ENCODE measurements at places on chromosomes 16 and 17.

DNA sequence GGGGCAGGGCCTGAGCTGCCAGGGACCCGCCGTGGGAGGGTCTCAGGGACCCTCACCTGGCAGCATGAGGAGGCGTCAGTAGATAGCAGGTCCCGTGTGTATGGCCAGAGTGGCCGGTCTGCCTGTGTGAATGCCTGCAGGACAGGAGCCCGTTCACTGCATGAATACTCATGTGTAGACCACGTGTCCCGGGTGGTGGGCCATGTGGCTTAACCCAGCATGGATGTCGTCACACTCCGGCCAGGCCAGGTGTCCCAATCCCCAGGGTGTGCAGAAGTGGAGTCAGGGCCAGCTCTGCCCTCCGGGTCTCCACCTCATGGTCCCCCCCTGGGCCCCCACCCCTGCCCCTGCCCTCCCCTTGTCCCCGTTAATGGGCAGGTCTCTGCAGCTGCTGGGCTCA, 53.7 kb downstream of the BAHCC1 start:
- no peak for DNase-seq

- no peak for DNase-seq
These were observed 23.5 kb upstream of the RPL13 start for GRCh38 chr16:89536886-89537548.

- DNase-seq = no peak
These were observed 2.0 kb downstream of the MARF1 start for GRCh38 chr16:15640966-15641365.

- no peak for DNase-seq
These were observed 78.7 kb upstream of the GPRC5B start for GRCh38 chr16:19963301-19963700.

- DNase-seq = no peak
These were observed 13.3 kb upstream of the PAFAH1B1 start for GRCh38 chr17:2580151-2580550.

GRCh38 chr17:14332331-14332730, 31.4 kb downstream of the HS3ST3B1 start:
- DNase-seq = no peak

- DNase-seq = no peak
These were observed 259.2 kb downstream of the CBLN1 start for GRCh38 chr16:49022351-49022963.

GRCh38 chr16:5072334-5073278, 963 bp downstream of the ALG1 start:
- DNase-seq = no peak

DNA sequence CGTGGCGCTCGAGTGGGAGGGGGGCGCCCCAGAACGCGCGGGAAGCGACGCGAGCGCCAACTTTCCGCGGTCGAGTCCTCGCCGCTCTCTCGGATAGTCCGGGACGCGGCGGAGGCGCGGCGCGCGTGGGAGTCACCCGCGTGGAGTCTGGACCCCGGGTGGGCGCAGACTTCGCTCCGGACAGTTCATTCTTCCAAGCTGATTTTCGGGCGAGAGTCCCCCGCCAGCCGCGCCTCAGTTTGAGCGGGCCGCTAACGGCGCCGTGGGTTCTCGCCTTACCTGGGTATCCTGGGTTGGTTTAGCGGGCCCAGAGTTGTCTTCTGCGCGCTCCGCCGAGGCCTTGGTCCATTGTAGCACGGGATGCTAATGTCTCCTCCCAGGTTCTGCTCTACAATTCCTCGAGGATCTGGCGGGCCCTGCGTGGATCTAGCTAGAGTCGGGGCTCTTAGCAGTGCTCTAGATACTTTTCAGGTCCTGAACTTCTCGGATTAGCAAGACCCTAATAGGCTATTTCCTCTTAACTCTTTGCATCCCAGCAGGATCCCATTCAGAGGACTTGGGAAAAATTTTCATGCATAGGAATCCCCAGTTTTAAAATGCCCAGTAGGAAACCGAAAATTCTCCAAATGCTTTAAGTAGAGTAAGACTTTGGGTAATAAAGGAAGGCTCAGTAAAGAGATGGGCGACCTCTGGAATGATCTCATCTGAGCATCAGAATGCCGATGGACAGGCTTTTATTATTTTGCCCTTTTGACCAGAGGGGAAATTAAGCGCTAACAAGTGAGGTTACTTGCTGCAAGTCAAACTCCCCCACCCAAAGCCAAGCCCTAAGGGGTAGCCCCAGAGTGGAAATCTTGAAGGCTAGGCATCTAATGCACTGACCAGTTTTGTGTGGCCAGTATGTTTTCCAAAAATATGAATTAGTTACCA, 537 bp upstream of the GJC1 start:
- DNase-seq = peak; percentile 9

DNA sequence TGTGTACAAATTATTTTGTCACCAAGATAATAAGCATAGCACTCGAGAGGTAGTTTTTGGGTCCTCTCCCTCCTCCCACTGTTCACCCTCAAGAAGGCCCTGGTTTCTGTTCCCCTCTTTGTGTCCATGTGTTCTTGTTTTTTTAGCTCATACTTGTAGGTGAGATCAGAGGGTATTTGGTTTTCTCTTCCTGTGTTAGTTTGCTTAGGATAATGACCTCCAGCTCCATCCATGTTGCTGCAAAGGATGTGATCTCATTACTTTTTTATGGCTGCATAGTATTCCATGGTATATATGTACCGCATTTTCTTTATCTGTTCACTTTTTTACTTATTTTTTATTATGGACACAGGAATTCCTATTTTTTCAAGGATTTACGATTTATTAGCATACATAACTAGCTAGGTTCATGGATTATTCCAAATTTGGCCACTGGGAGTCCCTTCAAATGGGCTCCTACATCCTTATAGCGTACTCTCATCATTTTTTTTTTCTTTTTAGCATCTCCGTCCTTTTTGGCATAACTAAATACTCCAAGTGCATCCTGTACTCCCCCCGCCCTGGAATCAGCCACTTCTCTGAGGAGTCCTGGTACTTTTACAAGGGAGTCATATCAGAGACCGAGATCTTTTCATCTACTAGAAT, 7.3 kb downstream of the TADA2A start:
- peak; percentile 22 for DNase-seq

- peak; percentile 86 for DNase-seq
These were observed 43.2 kb upstream of the MRPS23 start for GRCh38 chr17:57892820-57893595.

- no peak for DNase-seq
These were observed 42.8 kb upstream of the RAI1 start for GRCh38 chr17:17638467-17638866.

DNA sequence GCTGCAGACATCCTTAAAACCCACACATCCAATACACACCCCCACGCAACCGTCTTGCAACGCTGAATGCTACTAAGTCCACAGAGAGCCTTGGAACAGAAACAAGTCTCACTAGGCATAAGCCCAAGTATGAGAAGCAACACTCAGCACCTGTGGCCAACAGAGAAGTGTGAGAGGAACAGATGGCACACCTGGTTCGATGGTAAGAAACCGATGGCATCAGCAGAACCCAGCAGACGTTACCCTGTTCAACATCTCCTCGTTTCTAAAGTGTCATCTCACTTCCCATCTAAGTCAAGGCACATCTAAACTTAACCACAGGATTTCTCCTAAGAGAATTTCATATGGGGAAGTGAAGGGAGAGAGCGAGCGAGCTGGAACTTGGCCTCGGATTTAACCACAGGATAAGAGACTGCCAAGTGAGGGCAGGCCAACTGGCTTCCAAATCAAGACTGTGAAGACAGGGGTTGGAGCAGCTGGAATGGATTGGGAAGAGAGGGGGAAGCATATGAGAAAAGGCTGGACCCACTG, 41.0 kb downstream of the NXPH3 start:
- DNase-seq = no peak

DNA sequence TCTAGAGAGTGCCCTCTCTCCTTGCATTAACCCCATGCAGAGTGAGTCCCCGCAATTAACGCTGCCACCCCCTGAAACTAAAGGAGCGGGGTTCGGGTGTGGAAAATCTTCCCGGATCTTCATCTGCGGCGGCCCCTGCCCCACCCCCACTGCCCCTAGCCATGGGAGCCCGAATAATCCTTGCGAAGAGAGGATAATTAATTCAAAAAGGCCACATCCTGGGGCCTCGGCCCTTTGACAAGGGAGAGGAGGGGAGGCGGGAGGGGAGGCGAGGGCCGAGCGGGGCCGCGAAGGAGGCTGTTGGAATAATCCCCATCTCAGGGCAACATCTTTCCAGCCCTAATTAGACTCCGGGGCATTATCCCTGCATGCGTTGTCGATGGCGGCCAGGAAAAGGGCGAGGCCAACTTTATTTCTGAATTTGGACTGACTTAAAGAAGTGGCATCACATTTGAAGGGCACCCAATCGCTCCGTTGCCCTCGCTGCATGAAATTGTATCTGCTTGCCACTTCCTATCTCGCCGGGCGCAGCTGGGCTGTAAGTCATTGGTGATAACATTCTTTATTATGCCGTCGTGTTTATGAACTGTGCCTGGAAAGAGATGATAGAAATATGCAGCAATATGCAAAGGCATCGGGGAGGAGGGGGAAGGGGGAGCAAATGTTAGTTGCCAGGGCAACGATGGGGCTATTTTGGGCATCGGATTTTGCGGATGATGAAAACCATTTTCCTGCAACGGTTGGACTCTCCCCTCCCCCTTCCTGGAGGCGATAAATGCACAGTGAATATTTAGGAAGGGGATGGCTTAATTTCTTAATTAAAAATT, 387.1 kb upstream of the TNRC6C start:
- DNase-seq = peak; percentile 99

DNA sequence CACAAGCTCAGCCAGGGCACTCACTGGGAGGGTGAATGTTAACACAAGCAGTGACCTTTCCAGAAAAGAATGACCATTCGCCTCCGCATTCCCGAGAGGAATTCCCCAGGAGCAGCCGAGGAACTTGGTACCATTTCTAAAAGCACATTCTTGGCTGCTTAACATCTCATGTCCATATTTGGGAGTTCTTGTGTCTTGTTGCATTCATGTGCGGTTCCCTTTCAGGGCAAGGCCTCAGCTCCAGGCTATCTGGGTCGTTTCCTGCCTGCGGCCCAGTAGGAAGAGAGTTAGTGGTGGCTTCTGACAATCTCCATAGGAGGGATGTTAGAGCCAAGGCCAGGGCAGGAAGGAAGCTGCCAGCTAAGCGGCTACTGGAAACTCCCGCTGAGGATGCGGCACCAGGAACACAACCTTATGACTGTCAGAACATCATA, 27.8 kb upstream of the MEAK7 start:
- DNase-seq = peak; percentile 68

- DNase-seq = peak; percentile 80
These were observed 23.7 kb downstream of the COX11 start for GRCh38 chr17:54944796-54945195.

DNA sequence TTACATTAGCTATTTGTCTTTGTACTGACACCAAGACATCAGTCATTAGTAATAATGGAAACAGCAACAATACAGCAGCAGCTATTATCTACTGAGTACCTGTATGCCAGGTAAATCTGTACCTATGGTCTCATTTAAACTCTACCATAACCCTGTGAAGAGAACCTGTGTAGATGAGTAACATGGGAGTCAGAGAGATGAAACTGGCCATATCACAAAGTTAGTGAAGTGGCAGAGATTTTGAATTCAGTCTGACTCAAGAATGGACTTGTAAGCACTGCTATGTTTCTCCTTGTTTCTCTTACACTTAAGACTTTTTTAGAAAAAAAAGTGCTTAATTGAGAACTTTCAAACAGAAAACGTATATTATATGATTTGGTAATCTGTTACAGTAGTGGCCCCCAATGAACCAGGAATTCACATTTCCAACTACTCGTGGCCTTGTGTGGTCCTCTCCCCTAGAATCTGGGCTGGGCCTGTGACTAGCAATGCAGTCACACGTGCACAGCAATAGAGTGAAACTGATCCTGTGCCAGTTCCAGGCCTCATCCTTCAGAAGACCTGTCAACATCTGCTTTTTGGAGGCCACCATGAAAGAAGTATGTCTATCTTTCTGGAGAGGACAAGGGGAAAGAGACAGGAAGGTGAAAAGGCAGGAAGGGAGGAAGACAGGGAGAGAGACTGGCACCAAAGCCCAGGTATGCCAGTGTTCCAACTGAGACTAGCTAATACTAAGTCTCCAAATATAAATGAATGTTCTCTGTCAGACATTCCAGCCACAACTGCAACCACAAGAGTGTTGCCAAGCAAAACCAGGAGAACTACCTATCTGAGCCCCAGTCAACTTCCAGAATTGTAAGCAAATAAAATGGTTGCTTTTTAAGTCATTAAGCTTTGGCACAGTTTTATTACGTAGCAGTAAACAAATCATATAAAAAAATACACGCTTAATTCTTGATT, 12.0 kb downstream of the CRLF3 start:
- peak; percentile 45 for DNase-seq

Measured in common myeloid progenitor, CD34-positive (primary cell).